ENCODE measurements at places on chromosomes 12 and 14.
A peak's percentile ranks its signal among the peaks of the same experiment; 100 is the strongest.

GRCh38 chr14:101072945-101073597, 169.5 kb upstream of the RTL1 start:
- DNase-seq: peak; percentile 98

DNA sequence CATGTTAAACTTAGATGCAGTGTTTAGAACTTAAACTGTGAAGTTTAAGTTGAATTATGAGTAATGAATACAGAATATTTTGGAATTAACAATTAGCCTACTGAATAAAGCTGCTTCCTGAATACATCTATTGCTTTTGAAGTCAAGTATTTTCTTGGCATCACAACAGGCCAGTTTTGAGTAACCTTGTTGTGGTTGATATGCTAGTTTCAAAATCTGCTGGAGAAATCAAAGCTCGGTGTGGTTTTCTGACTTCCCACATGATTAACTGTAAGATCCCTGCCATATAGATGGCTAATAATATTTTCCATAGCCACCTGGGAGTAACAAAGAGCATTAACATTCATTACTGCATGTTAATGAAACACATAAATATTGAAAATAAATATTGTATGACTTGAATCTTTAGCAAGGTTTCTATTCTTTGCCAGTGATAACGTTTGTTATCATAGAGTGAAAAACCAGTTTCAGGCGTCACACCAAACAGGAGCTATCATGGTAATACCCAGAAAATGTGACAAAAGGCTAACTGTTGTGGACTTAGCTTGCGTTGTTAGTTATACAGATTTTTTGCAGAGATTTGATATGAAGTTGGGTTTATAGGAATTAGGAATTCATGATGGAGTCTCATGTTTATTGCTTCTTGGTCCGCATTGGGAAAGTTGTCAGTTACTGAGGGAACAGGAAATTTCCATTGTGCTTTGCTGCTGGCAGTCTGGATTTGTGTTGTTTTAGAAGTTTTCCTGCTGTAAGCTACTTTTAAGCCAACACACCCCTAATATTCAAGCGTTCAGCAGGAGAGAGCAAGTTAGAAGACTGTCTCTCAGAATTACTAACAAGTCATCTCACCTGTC, 32.1 kb downstream of the PPFIBP1 start:
- DNase-seq: no peak

GRCh38 chr12:69154585-69155363, 84.6 kb upstream of the CPSF6 start:
- DNase-seq: peak; percentile 72

DNA sequence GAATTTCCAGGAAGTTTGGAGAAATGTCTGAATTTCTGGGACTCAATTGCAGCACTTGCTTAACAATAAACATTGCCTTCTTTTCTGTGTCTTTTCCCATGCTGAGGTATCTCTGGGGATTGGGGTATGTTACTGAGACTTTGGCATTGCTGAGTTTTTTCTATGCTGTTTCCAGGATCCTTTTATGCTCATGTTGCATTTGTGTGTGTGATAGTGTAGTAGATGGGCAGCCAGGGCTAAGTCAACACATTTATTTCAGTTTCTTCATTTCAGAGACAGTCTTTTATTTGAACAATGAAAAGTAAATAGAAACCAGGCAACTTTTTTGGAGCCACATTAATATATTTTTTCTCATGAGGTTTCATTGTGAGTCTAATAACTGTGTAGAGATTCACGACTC, 1160.3 kb upstream of the TMEM132C start:
- no peak for DNase-seq

- DNase-seq: no peak
These were observed 22.8 kb upstream of the USP44 start for GRCh38 chr12:95573951-95574576.

DNA sequence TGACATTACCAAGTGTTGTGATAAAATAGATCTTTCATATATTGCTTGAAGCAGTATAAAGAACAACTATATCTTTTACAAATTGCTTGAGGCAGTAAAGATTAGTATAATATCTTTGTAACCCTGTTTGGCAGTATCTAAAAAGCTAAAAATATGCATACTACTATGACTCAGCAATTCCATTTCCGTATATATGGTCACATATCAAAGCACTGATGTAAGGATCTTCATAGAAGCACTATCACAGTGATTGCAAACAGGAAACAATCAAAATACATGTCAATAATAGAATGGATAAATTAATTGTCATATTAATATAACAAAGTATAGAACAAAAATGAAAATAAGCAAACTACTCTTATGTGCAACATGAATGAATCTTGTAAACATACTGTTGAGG, 158.4 kb upstream of the IGF1 start:
- DNase-seq: no peak

DNA sequence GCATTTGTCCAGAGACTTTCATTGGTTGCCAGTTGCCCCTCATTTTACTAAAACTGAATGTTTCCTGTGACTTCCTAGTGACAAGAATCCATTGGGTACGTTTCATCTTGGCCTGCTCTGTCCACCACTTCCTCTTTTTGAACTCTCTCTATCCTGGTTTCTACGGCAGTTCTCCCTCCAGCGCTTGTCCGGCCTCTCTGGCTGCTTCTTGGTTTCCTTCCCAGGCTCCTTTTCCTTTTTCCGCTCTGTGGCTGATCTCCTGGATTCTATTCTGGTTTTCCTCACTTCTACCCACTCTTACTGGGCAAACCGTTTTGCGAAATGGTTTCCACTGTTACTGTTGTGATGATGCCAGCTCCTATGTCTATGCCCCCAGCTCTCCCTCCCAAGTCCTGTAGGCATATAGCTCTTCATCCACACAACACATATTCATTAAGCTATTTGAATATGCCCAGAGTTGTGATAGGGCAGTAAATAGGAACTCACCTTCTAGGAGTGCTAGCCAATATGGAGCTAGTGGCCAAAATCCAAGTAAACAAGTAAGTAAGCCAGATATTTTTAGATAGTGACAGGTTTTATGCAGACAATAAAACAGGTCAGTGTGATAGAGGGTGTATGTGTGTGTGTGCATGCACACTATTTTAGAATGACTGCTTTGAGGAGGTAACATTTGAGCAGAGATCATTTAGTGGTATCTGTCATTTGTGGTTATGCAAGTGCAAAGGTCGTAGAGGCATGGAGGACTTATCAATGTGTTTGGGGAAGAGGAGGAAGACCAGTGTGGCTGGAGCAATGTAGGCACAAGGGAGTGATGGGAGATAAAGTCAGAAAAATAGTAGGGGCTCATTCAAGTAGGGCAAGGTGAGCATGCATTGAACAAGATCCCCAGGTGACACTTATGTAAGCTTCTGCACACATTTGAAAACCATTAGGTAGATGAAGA, 27.9 kb upstream of the CTDSP2 start:
- DNase-seq: no peak

DNA sequence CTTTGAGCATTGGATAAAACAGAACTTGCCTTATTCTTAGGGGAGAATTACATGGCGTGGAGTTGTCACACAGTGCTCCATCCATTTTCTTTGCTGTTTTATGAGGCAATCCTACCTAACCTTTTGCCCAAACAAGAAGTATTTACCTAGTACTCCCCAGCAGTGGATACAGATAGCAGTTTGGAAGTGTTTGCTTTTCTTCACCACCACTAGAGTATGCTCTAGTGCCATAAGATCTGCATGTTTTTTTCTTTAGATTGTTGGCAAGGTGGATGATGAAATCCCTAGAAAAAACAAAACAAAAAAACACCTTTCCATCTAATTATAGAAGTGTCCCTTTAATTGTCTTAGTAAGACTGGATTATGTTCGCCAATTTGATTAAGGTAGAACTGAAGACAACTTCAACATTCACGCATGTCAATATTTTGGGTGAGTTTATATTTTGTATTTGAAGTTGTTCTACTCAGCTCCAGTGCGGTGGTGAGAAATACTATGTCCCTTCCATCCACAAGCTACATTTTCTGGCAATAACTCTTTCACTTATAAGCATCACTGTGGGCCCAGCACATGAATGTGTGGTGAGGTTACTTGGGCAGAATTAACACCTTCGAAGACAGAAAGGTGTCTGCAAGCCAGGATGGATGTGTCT, 23.6 kb upstream of the TMEM260 start:
- peak; percentile 65 for DNase-seq

DNA sequence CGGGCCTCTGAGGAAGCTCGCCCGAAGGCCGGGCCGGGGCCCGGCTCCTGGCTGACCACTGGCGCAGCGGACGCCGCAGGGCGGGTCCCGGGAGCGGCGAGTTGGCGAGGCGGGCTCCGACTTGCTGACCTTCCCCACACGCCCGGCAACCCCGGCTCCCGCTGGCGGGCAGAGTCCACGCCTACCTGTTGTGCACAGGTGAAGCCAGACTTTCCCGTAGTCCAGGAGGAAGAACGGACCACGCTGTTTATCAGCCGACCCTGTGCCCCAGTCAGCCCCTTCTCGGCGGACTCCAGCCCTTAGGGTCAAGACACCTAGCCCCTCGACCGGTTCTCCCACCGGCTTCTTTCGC, 407 bp downstream of the HEATR5A start:
- DNase-seq: peak; percentile 49

GRCh38 chr12:11795192-11795912, 145.9 kb downstream of the ETV6 start:
- DNase-seq: peak; percentile 11

DNA sequence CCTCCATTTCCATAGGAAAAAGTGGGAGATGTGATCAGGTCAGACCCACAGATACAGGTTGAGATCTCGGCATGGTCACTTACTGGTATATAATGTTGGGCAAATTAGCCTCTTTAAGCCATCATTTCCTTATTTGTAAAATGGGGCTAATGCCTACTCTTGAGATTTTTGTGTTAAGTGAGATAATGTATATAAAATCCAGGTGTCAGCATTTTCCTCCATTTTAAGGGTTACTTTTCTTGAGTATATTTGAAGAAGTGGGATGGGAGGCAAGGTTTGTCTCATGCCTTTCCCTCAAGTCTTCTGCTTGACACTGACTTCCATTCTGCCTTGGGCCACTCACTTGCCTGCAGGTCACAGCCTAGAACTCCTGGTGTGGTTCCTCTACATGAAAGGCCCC, 10.1 kb upstream of the POU6F1 start:
- DNase-seq: no peak

- DNase-seq: peak; percentile 76
These were observed 1.4 kb downstream of the ATF1 start for GRCh38 chr12:50765095-50765911.

- DNase-seq: peak; percentile 84
These were observed 11.3 kb downstream of the PHLDA1 start for GRCh38 chr12:76020281-76020680.

GRCh38 chr12:96396209-96396608, 4.0 kb downstream of the CDK17 start:
- no peak for DNase-seq

GRCh38 chr12:4947253-4947652, 37.5 kb downstream of the KCNA1 start:
- DNase-seq: no peak

DNA sequence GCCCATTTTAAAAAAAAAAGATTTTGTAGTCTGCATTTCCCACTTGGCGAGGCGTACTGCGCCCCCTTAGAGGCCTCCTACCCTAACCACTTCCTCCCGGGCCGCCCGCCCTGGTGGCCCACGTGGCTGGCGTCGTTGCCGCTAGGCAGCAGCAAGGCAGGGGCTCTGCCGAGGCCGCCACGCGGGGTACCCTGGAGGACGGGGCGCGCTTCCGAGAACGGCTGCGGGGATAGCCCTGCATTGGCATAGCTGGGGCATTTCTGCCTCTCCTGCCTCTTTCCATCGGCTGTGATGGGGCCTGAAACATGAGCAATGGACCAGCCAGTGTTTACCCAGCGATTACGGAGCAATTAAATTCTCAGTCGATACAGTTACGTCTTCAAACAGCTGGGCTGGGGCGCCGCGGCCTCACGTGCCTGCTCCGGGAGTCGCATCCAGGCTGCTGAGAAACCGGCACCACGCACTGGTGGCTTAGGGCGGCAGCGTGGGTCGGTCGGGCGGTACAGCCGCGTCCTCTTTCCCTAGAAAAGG, 38.0 kb downstream of the IQSEC3 start:
- no peak for DNase-seq

GRCh38 chr12:94195483-94195882, 47.1 kb downstream of the PLXNC1 start:
- no peak for DNase-seq

GRCh38 chr12:5777451-5777850, 167.6 kb downstream of the ANO2 start:
- no peak for DNase-seq

- peak; percentile 63 for DNase-seq
These were observed 871 bp upstream of the COQ5 start for GRCh38 chr12:120529641-120530417.

DNA sequence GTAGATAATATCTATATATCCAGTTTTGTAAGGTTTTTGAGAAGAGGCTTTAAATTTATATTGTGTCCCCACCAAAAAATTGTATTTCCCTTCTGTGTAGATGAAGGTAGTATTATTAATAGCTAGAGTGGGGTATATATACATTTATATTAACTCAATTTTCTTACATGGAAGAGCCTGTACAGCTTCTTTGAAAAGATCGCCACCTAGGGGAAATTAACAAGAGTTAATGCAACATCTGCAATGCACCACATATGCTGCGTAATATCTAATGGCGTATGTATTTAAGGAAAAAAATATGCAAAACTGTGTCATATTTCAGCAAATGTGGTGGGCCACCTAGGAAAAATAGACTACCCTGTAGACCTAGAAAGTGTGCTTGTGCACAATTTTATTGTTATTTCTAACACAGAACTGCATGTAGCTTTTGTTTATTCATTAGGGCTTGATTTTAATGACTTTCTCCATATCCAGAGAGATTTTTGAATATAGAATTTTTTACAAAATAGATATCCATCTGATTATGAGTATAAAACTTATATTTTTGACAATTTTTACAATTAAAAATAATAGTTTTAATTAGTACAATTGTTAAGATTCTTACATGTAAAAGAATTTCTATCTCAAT, 14.0 kb downstream of the CCER1 start:
- peak; percentile 72 for DNase-seq

GRCh38 chr12:40992674-40993073, 195.4 kb upstream of the PDZRN4 start:
- peak; percentile 42 for DNase-seq

DNA sequence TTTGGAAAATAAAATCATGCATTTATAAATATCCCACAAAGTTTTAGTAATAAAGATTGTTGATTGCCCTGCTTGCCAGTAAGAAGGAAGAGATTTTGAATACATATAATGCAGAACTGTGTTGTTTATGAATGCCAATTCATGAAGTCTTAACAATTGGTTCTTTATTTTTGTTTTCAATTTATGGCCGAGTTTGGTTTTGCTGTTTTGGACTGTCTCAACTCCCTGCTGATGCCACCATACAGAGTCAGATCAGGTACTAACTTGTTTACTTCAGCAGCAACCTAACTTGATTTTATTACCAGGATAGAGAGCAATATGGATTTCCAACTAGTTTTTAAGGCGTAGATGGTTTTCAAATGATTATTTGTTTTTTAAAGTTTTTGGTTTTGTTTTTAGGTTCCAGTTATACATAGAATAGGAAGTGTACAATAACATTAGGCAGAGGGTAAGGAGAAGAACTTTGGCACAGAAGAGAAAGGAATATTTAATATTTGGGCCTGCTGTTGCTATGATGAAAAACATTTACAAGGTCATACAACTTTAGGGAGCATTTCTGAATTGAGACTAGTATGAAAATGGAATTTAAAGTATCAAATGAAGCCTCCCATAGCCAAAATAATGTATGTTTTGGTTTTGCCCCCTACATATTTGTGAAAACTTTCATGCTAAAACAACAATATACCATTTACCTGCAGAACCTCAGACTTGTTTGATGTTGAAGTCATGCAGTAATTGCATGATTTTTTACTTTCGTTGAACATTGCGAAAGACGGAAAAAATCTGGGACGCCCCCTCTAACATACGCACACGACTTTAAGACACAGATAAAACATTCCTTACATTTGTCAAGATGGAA, 904 bp upstream of the FAM177A1 start:
- peak; percentile 29 for DNase-seq

All from epithelial cell of esophagus (primary cell).